ENCODE measurements at places on chromosomes 13 and 19.

GRCh38 chr13:94414708-94415107 is 64.8 kb downstream of the DCT start:
- no peak for DNase-seq

- DNase-seq, result no peak
Observed at GRCh38 chr13:23574421-23575145, 4.4 kb downstream of the TNFRSF19 start.

DNA sequence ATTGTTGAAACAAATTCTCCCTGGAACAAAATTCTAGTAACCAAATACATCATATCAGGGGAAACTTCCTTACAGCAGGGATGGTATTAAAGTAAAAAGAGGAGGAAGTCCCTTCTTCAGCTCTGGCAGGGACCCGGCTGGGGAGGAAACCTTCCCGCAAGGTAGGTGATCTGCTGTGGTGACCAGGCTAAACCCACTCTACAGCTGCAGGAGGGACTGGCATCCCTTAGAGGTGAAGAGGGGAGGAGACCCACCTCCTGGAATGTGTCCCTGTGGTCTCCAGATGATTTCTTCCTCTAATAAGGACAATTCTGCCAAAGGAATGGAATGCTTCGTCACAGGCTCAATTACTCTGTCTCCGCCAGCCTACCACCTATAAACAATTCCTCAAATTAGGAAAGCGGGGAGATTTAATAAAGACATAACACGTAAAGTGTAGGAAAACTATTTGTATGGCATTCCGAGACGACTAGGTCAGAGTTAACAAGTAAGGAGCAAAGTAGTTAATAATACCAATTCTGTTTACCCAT is 637 bp upstream of the PDS5B start:
- no peak for DNase-seq

DNA sequence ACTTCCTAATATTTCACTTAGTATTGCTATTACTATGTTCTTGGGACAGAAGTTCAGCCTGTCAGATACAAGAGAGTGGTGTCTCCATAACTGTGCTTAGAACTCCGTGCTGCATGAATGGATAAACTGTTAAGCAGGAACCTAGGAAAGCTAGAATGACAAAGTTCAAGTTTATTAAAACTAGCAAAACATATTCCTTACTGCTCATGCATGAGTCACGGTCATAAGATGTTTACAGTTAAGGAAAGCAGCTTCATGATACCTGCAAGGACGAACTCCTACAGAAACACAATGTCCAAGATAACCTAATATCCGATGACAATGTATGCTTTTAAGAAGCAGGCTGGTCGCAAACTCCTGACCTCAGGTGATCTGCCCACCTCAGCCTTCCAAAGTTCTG is 6.0 kb upstream of the ZNF765 start:
- no peak for DNase-seq

GRCh38 chr13:28496188-28496564 is 1.2 kb upstream of the FLT1 start:
- DNase-seq, result no peak

- DNase-seq, result no peak
Observed at GRCh38 chr19:7737215-7737614, 5.3 kb upstream of the CLEC4G start.

DNA sequence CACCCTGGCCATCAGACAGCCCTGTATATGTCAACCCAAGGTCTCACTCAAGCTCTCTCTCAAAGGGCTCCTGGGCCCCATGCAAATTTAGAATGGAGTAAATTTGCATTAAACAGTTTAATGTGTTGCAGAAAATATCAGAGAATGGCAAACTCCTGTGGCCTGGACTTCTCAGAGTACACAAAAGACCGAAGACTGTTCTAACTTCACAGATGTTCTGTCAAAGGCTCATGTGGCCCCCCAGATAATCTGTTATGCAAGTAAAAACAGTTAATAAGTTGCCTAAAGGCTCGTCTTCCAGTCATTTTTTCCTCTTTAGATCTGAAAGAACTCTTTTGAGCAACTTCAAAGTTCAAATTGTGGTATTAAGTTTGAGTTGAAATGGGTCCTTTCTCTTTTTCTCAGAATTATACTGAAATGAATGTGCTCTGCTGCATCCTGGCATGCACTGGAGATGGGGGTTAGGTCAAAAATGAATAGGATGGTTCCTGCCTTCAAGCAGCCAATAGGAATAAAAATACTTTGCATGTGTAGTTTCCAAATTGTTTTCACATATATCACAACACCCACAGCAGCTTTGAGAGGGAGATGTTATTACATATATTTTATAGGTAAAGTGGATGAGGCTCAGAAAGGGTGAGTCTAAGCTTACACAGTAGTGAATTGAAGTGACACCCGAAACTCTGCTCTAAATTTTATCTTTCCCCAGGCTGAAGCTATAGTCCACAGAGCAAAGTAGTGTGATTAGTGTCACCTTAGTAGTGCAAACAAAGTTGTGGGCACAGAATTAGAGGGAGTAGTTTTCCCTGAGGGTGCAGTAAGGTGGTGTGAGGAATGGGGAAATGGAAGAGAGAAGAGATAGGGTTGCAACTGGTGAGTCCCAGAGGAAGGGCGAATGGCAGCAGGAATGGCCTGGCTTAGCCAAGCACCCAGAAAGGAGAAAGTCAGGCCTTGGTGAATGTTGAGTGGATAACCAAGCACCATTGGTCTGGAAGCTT is 205.0 kb upstream of the RFC3 start:
- no peak for DNase-seq

GRCh38 chr19:54335164-54335563 is 3.8 kb downstream of the LILRA4 start:
- DNase-seq, result no peak

GRCh38 chr13:95833126-95833525 is 156.2 kb downstream of the DNAJC3 start:
- DNase-seq, result no peak

DNA sequence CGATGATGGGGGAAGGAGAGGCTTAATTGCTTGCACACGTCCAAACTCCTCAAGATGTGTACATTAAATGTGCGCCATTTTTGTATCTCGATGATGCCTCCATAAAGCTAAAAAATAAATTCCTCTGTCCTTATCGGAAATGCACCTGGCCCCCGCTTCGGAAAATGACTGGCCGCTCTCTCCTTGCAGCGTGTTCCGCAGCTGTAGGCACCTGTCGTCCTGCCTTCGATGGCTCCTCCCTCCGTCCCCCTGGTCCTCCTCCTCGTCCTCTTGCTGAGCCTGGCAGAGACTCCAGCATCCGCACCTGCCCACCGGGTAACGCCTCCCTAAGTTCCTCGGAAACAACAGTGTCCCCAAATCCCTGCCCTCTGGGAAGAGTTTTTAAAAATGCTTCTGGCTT is 1.1 kb downstream of the GALP start:
- no peak for DNase-seq

- DNase-seq, result no peak
Observed at GRCh38 chr19:49786376-49786820, 19.6 kb downstream of the AP2A1 start.

DNA sequence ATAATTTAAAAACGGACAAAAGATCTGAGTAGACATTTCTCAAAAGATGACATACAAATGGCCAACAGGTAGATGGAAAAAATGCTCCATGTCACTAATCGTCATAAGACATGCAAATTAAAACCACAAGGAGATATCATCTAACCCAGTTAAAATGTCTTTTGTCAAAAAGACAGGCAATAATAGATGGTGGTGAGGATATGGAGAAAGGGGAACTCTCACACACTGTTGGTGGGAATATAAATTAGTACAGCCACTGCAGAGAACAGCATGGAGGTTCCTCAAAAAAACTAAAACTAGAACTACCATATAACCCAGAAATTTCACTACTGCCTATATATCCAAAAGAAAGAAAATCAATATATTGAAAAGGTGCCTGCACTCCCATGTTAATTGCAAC is 37.9 kb downstream of the OR10H4 start:
- DNase-seq, result no peak

DNA sequence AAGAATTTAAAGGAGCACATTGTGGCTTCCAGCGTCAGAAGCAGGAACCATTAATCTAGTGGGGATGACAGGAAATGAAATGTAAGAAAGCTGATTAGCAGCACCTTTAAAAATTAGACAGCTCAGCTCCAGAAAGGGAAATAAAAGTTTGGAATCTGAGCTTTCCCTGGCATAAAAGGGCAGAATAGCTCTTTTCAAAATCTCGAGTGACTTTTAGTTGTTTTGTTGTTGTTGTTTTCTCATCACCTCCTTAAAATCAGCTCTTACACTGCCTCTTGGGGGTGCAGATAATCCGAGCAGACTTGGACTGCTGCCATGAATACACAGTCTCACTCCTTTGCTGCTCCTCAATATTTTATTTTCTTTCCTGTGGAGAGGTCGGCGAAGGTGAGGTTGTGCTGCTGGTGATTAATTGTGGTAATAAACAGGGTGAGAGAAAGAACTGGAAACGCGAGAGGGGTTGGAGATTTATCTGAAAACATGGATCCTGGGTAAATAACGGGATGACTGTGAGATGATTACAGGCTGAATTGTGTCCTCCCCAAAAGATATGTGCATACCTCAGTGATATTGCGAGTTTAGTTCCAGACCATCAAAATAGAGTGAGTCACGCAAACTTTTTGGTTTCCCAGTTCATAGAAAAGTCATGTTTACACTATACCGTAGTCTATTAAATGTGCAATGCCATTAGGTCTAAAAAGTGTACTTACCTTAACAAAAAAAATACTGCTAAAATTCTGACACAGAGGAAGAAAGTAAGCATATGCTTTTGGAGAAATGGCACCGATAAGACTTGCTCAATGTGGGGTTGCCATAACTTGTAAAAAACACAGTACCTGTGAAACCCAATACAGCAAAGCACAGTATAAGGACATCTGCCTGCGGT is 787.7 kb downstream of the UQCRFS1 start:
- DNase-seq, result no peak

DNA sequence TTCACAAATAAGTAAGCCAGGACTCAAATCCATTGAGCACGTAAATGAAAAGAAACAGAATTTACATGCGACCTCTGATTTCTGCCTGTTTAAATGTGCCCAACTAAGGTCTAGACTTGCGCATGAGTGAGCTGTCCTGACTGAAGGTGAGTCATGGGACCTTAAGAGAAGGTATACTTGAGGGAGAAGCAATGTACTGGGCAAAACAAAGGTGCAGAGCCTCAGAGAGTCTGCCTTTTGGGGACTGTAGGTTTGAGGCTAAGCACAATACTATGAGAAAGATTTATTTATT is 45.8 kb downstream of the UFM1 start:
- no peak for DNase-seq

- no peak for DNase-seq
Observed at GRCh38 chr13:45863709-45864590, 12.4 kb upstream of the SIAH3 start.

- DNase-seq, result no peak
Observed at GRCh38 chr13:47553329-47553977, 447.6 kb downstream of the SUCLA2 start.

GRCh38 chr19:15149737-15150136 is 42.5 kb downstream of the SYDE1 start:
- no peak for DNase-seq

DNA sequence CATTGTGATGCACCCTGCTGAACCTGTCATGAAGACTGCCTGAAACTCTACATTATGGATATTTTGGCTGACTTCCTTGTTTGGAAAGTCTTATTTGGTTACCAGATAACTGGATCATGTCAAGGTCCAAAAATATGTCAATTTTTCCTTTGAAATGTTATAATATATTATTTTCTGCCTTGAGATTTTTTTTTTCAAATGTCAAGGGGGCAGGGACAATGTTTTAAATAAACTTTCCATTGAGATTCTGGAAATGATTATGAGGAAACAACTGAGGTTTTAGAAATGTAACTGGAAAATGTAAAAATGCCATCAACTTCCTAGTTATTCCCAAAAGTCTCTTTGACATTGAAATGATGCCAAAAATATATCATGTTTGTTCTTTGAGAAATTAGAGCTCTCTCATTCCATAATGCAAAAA is 117.0 kb downstream of the RFC3 start:
- no peak for DNase-seq

GRCh38 chr19:34493038-34493648 is 11.6 kb downstream of the WTIP start:
- DNase-seq, result no peak

DNA sequence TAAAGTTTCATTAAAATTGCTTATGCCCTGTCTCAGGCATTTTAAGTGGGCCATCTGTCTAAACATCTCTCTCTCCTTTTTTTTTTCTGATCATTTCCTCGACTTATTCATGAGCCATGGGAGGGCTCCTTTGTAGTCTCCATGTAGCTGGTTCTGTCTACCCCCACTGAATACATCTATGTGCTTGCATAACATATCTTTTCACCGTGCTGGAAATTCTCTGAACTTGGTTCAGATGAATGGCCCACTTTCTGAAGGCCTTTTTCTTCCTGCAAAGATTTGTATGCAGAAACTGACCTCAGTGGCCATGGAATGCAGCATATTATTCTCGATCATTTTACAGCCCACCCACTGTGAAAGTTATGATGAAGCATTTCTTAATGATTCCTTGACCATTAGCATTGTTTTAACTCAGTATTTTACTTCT is 225.3 kb downstream of the GGACT start:
- DNase-seq, result no peak

DNA sequence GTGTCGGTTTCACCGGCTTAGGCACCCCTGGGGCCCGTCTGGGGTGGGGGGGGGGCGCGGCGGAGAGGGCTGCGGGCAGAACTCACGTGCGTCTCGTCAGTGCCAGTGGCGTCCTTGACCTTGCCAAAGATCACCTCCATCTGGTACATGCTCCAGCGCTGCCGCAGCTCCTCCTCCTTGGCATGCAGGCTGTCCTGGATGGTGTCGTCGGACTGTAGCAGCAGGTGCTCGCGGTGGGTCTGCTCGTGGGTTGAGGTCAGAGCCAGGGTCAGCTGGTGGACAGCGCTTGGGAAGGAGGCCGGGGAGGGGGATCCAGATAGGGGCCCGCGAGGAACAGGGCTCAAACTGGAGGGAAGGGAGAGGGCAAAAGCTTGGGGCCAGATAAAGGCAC is 4.7 kb upstream of the RGL3 start:
- no peak for DNase-seq

- no peak for DNase-seq
Observed at GRCh38 chr13:40770609-40770933, 419 bp downstream of the MRPS31 start.

- no peak for DNase-seq
Observed at GRCh38 chr19:48915757-48916156, 15.6 kb downstream of the NUCB1 start.

GRCh38 chr13:30798776-30799355 is 63.5 kb downstream of the ALOX5AP start:
- no peak for DNase-seq

GRCh38 chr13:113786262-113786841 is 27.3 kb downstream of the TMEM255B start:
- DNase-seq, result no peak

DNA sequence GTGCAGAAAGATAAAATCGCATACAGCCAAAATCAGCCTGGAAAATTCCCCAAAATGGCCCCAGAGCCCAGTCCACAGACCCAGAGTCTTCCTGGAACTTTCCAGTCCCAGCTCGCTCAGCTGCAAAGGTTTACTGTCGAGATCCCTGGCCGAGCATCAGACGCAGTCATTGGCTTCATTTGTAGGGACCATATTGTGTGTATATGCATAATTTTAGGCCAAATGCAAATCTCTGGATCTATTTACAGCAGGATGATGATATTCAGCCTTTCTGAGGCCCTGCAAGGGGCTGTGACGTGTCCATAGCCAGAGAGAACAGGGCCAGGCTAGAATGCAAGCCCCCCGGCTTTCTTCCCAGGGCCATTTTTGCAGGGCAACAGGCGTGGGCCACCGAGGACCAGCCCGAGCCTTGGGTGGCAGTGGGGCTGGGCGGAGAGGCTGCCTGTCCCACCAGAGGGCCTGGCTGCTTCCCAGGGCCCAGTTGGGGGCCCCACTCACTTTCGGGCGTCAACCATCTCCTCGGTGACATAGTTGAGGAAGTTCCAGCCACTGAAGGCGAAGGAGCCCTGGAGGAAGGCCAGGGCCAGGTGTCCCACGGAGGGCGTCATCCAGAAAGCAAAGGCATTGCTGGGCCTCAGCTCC is 13.7 kb downstream of the SLC7A10 start:
- DNase-seq, result no peak

Measured in activated T-helper 1 cell treated with anti-CD3 and anti-CD28 coated beads, Interleukin-2, amount 50 U/mL, for 16 hours (primary cell).